Dermis microvascular lymphatic vessel endothelial cell (primary cell): ENCODE measurements at places on chromosomes 1 and 21. TPM values are rescaled to one million over a fixed set of nuclear protein-coding genes. Genes with fewer than 3 reads are reported as not detected.
A peak's percentile ranks its signal among the peaks of the same experiment; 100 is the strongest.

- DNase-seq, result peak; percentile 14
Measured at GRCh38 chr1:210448297-210448892, 119.7 kb downstream of the HHAT start.

DNA sequence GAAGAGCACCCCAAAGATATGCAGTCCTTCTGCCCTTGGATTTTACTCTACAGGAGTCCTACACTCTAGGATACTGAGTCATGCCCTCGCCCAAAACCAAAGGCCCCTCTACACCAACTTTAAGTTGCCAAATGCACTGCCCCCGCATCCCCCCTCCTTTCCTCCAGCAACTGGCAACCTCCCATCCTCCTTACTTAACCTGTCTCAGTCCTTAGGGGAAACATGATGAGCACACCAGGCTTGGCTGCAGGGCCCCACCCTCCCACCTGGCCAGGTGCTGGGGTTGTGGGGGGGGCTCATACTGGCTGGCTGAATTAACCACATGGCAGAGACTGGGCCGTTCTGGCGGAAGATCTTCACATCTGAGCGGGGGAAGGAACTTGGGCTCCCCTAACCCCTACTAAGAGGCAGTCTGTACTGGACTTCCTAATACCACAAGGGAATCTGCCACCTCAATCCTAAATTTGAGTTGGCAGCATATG is 1.2 kb downstream of the HDGF start:
- no peak for DNase-seq

Gene C1orf185
- not detected in 2 replicates for total RNA-seq

DNA sequence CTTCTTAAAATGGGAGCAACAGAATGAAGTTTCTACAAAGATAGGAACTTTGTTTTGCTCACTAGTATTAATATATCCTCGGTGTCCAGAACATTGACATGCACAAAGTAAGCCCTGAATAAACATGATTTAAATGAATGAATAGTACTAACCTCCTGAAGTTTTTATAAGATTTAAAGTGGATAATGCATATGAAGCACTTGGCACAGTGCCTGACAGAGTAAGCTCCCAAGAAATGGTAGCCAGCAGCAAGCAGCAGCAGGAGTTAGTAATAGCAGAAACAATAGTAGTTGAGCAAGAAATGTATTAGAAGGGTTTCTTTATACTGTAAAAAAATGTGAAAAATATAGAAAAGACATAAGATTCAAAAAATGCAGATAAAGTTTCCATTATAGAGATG is 258.1 kb upstream of the C1orf87 start:
- DNase-seq, result no peak

- peak; percentile 29 for DNase-seq
Measured at GRCh38 chr1:208942394-208943130, 641.0 kb upstream of the CAMK1G start.
